ENCODE measurements at places on chromosomes 3 and 15.

DNA sequence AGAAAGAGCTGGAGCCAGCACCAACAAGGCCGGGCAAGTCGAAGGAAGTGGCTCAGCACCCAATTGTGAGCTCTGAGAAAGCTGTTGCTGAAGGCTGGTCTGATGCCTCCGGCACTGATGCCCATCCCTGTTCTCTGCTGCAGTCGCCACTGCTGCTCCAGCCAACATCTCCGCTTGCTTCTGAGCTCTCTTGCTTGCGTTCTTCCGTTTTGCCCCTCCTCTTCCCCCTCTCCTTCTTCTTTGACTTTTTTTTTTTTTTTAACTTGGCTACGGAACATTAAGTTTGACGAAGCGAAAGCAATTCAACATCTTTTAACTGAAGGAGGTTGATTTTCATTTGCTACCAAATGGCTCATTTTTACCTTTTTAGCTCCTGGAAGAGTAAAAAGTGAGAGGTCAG is 442.9 kb downstream of the MCTP2 start:
- ATAC-seq, result no peak

GRCh38 chr15:83695901-83696425 is 42.0 kb downstream of the ADAMTSL3 start:
- ATAC-seq, result no peak

DNA sequence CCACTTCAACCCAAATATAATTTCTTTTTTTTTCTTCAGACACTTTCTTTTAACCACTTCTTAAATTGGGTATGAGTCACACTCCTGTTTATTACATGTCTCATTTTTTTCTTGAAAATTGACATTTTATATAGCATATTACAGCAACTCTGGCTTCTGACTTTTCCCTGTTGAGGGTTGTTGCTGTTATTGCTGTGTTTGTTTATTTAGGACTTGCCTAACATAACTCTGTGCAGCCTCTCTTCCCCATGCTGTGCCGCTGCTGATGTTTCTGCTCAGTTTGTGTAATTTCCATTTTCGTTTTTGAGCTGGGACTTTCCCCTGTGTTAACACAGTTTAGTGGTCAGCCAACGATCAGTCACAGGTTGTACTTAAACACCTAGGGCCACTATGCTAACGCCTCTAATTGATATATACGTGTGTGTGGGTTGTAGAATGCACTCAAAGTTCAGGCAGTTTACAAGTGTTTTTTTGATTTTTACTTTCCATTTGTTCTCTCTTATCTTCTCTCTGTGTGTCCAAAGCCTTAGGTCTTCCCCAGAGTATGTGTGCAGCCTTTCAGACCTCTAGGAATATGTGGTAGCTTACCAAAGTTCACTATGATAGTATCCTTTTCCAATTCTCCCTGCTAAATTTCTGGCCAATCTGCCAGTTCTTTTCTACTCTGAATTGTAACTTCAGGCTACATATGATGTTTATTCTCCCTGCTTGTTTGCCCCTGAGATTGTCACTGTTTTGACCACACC is 337.2 kb downstream of the ZBTB20 start:
- ATAC-seq, result peak; percentile 98

- peak; percentile 80 for ATAC-seq
These were observed 10.5 kb downstream of the GNAI2 start for GRCh38 chr3:50246517-50246954.

GRCh38 chr3:192930577-192930976 is 12.9 kb upstream of the MB21D2 start:
- no peak for ATAC-seq

DNA sequence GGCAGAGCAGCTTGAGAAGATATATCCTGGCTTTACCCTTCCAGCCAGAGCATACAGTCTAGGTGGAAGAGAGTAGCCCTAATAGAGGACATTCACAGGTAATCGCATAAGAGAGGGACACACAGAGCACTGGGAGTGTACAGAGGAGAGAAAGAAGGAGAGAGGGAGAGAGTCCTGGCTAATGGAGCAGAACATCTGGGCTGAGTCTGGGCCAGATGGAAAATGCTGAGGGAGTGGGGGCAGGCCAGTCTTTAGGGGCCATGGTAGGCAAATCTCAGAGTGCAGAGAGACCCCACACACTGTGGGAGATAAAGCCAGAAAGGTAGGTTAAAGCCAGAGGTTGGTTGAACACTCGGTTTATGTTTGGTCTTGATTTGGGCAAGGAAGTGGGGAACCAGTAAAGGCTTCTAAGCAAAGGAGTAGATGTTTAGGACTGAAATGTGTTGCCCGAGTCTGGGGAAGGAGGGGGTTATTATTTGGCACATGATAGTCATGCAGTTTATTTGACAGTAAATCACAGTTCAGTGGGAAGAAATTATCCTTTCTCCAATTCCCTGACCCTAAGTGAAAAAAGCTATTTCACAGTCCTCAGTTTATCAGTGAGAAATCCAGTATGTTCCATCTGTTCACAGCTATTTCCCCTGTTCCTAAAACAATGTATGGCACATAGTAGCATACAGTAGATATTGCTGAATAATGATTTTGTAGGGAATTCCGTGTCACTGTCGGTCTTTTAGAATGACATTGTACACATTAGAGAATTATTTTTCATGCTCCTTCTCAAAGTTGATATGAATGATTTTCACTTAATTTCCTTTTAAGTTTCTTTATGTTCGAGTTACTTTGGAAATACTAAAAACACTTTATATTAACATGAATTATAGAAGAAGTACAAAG is 45.7 kb downstream of the PDHB start:
- no peak for ATAC-seq

DNA sequence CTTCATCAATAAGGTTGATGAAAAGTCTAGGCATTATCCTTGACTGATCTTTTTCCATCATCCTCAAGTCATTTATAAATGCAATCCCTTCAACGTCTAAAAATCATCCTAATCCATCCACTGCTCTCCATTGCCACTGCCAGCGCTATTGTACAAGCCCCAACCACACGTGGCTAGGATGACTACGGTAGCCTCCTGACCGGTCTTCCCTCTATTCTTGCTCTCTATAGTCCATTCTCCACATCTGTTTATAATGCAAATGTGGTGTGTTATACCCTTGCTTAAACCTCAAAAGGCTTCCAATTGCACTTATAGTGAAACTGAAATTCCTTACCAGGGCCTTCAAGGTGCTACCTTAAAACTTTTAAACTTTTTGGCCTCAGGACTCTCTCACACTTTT is 410.6 kb upstream of the ADAMTS9 start:
- no peak for ATAC-seq

GRCh38 chr15:33191591-33191990 is 2.9 kb downstream of the FMN1 start:
- no peak for ATAC-seq
